ENCODE measurements at places on chromosomes 2 and 18.

GRCh38 chr18:50722311-50722710 is 97.5 kb downstream of the MRO start:
- DNase-seq = no peak

DNA sequence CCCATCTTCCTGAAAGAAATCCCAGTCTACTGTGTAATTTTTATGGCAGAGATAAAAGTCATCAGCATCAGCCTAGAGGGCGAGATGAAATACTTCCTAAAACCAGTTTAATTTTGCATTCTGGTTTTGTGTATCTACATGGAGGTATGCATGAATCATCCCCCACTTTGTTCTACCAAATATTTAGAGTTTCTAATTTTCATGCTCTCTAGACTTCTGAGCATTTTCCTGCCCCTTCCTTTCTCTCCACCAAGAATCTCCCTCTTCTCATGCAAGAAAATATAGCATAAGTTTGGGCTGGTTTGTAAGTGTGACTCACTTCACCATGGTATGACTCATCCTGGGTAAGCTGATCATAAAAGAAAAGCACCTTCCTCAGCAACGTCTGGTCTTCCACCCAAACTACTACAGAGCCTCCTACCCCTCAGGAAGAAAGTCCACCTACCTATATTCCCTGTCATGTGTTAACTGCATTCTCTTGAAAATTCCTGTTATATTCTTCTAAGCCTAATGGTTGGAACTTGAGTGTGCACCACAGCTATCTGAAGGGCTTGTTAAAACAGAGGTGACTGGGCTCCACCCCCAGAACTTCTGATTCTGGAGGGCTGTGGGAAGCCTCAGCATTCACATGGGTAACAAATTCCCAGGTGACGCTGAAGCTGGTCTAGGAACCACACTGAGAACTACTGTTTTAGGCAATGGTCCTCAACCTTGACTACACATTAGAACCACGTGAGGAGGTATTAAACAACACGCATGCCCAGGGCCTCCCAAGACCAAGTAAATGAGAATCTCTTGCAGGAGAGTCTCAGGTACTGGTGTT is 37.4 kb upstream of the RAPGEF4 start:
- DNase-seq = peak; percentile 86

GRCh38 chr2:223081789-223082188 is 29.8 kb downstream of the KCNE4 start:
- DNase-seq = no peak

DNA sequence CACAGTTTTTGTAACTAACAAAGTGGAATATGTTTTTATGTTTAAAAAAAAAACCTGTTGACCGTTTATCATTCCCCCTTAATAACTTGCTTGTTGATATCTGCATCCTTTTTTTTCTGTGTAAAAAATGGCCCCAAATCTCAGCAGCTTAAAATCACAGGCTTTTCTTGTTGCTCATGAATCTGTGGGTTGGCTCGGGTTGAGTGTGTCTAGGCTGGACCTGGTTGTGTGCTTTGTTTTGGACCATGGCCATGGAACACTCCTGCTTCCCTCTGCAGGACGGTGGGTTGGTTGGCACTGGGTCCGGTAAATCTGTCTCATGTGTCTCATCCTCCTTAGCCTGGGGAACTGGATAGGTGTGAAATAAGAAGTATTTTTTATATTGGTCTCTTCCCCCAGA is 139.0 kb upstream of the LINC00305 start:
- DNase-seq = no peak

DNA sequence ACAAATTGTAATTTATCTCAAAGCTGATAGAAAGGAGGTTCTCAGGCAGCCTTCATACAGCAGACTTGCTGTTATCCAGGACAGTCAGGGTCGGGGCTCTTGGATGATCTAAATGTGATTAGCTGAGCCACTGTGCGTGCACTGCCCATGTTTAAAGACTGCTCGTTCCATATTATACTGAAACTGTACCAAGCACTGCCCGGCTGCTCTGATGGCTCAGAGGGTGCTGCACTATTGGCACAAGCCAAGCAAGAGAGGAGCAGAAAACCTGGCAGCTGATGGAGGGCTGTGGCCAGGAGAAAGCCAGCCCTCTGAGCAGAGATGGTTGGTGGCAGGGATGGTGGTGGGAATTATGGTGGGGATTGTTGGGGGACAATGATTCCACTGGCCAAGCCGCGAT is 63.4 kb downstream of the COL6A3 start:
- DNase-seq = no peak

DNA sequence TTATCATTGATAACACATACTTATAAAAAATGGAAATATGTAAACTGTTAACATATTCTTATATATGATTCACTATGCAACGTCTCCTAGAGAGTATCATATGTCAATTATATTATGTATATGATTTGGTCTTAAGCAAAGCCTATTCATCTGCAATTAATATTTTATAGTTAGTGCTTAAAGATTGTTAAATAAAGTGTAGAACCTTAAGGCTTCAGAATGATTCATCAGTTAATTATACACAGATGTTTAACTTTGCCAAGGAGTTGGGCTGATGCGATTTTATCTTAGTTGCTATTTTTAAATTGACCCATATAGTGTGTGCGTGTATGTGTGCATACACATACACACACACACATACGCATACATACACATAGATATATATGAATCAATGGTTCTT is 323.1 kb downstream of the RBM43 start:
- no peak for DNase-seq

DNA sequence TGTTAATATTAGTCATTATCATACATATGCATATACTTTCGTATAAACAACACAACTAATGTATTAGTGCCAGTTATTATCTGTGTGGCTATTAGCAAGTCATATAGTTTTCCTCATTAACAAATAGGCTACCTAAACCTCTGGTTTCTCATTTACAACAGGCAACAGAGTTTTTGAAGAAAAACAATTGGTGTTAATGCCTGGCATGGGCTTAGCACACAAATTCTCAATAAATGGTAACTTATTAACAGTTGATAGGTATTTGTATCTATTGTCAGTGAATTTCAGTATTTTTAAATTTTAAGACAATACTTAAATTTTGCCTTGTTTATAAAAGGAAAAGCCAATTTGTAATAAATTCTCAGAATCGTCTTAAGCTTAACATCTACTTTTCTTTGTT is 182.5 kb downstream of the PMAIP1 start:
- no peak for DNase-seq

DNA sequence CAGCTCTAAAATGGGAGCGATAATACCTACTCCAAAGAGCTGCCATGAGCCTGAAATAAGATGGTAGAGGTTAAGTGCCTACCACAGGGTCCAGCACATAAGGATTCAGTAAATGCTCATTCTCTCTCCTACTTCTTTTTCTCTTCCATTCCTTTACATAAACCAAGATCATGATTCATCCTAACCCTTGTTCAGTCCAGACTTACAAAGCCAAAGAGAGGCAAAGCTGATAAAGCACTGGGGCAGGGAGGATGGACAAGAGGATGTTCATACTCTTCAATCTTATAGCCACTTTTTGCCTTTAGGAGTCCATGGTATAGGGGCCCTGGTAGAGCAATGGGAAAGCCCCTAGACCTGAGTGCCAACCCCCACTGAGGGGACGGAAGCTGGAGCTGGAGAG is 75.6 kb upstream of the PKDCC start:
- no peak for DNase-seq

- no peak for DNase-seq
Observed at GRCh38 chr2:197108758-197109157, 182.3 kb upstream of the PGAP1 start.

DNA sequence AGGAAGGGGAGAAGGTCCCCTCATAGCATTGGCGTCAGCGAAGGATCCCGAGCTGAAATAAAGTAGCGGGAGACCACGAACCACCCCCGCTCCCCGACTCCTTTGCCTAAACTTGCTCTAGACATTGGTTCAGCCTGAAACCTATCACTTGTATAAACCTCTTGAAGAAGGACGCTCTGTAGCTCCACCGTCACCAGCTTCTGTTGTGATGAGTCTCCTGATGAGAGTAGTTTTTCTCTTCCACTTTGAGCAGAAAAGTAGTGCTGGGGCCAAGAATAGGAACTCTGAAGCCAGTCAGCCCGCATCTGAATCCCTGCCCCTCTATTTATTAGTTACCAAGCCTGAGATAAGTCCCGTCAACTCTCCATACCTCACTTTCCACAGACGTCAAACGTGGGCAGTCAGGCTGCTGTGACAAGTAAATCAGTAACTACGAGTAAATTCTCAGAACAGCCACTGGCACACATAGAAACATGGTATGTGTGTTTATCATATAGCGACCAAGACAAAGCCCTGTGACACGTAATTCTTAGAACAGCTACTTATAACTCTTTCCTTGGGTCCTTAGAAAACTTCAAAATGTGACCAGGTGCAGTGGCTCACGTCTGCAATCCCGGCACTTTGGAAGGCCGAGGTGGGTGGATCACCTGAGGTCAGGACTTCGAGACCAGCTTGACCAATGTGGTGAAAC is 61.7 kb downstream of the CD226 start:
- DNase-seq = no peak

GRCh38 chr2:170206805-170207407 is 29.0 kb downstream of the MYO3B start:
- no peak for DNase-seq

GRCh38 chr2:7027956-7028655 is 110.9 kb downstream of the RNF144A start:
- DNase-seq = no peak

GRCh38 chr18:43572163-43572562 is 294.9 kb upstream of the SYT4 start:
- DNase-seq = no peak

- no peak for DNase-seq
Observed at GRCh38 chr18:7576077-7576476, 9.0 kb downstream of the PTPRM start.

DNA sequence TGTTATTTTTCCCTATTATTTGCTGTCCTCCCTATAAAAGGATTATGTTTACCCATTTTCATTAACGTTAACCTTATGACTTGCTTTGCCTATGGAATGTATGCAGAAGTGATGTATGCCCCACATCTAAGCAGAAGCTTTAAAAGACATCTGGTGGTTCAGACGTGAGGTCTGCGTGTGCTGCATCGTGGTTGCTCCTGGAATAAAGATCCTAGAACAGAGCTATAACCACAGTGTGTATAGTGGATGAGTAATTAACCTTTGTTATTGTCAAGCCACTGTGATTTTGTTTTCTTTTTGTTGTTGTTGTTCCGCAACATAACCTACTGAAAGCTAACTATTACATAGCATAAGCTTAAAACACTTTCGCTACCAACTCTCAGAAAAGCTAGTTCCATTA is 20.9 kb upstream of the CFAP36 start:
- no peak for DNase-seq

Measured in NCI-H226 (cell line).